ENCODE measurements at places on chromosomes 2 and 18. TPM values are rescaled to one million over a fixed set of nuclear protein-coding genes. Genes with fewer than 3 reads are reported as not detected.

The C1QL2 gene
- not detected for polyA plus RNA-seq

The MROH2A gene
- not detected for polyA plus RNA-seq

The EFHD1 gene
- not detected for polyA plus RNA-seq

The PTRHD1 gene
- 46.2 TPM for polyA plus RNA-seq

The CCDC138 gene
- polyA plus RNA-seq, result 1.8 TPM

The CRYGC gene
- polyA plus RNA-seq, result not detected

The GPR75 gene
- polyA plus RNA-seq, result 0.23 TPM

The COL4A4 gene
- 0.66 TPM for polyA plus RNA-seq

The PMAIP1 gene
- polyA plus RNA-seq, result 9.3 TPM

The ACTR3 gene
- 377 TPM for polyA plus RNA-seq

The CREG2 gene
- not detected for polyA plus RNA-seq

The NPHP1 gene
- 9.4 TPM for polyA plus RNA-seq

The TMEM17 gene
- polyA plus RNA-seq, result 6.0 TPM

The GPR55 gene
- polyA plus RNA-seq, result 0.20 TPM

The MYO5B gene
- polyA plus RNA-seq, result 0.05 TPM

The FBXO36 gene
- polyA plus RNA-seq, result 6.5 TPM

The GREB1 gene
- polyA plus RNA-seq, result 0.05 TPM

The LIMS1 gene
- polyA plus RNA-seq, result 82.0 TPM

The PSD4 gene
- 0.63 TPM for polyA plus RNA-seq

The SETBP1 gene
- 0.91 TPM for polyA plus RNA-seq

The CFAP53 gene
- polyA plus RNA-seq, result 0.48 TPM

The LOXL3 gene
- polyA plus RNA-seq, result 55.2 TPM

The SPIRE1 gene
- polyA plus RNA-seq, result 10.7 TPM

The POTEI gene
- not detected for polyA plus RNA-seq

The HADHB gene
- 140 TPM for polyA plus RNA-seq

The POU3F3 gene
- polyA plus RNA-seq, result not detected

The C2orf72 gene
- polyA plus RNA-seq, result not detected

The CNTNAP5 gene
- not detected for polyA plus RNA-seq

The ASB18 gene
- not detected for polyA plus RNA-seq

The DPP4 gene
- 31.6 TPM for polyA plus RNA-seq

The HOXD9 gene
- polyA plus RNA-seq, result 7.2 TPM

The GLI2 gene
- polyA plus RNA-seq, result 9.0 TPM

All from GM23248 (cell line).